NCI-H146 (cell line): ENCODE measurements at places on chromosomes 5 and 9.

DNA sequence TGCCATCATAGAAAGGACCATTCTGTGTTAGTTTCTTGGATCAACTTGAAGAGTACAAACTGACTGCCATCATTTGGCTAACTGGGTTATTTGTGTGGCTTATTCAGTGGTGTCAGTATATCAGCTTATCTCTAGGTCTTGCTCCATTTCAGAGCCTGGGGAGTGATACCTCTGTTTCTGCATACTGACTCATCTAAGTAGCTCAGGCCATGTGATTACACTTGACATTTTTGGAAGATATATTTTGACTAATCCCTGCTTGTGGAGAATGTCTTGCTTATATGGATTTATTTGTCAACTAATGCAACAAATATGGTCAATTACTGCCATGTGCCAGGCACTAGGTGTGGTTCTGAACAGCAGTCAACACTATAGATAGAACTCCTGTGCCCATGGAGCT is 311.7 kb downstream of the YTHDC2 start:
- DNase-seq, result no peak

DNA sequence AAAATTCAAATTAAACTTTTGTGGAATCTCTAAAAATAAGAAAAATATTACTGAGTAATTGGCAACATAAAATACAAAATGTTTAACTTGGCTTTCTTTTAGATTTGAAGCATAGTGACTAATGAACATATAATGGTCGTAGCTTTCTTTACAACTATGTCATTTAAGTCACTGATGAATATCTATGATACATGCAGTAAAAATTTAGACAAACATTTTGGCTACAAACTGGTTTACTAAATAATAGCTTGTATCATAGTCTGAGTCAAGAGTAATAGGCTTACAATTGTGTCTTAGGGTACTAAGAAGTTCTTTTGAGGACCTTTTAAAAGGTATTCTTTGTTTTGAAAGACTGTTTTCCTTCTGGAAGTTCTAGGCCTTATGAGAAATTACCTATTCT is 2.0 kb upstream of the APC start:
- no peak for DNase-seq

DNA sequence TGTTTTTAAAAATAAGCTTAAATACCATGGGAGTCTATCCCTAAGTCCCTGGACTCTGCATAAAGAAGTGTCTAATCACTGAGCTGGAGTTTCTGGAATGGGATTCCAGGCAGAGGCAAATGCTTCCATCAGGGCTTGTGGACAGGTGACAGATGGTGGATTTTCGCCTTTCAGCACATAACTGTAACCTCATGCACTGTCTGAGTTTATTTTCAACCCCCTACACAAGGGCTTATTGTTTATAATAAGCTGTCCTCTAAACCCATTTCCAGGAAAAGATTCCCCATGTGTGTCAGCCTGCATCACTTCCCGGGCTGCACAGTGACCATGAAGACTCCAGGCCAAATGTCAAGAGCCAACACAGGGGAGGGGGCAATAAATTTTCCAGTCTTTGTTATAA is 264.0 kb downstream of the PIK3R1 start:
- no peak for DNase-seq

DNA sequence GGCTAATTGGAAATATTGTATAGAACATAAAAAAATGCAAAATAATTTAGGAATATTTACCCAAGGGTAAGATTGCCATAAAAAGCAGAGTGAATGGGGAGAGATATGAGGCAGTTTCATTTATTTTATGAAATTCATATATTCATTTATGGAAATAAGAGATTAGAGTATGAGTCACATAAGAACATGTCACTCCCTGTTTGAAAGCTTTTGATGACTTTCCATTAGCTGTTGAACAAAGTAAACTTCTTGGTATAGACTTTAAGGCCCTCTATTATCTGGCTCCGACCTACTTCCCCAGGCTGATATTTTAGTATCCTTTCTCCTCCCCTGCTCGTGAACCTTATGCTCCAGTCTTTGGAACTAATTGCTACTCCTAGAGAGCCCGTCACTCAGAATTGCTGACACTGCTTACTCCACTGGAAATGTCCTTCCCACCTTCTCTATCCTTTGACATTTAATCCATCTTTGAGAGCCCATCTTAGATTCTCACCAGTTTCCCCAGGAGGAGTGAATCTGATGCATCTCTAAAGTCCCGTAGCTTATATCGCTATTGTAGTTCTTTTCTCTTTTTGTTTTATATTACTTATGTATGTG is 8.9 kb upstream of the ACTBL2 start:
- DNase-seq, result no peak

GRCh38 chr5:110362261-110362660 is 364.2 kb downstream of the TMEM232 start:
- DNase-seq, result no peak
